ENCODE measurements at places on chromosomes 1 and 21.

- no peak for DNase-seq
Measured at GRCh38 chr21:40765811-40766210, 81.1 kb downstream of the DSCAM start.

DNA sequence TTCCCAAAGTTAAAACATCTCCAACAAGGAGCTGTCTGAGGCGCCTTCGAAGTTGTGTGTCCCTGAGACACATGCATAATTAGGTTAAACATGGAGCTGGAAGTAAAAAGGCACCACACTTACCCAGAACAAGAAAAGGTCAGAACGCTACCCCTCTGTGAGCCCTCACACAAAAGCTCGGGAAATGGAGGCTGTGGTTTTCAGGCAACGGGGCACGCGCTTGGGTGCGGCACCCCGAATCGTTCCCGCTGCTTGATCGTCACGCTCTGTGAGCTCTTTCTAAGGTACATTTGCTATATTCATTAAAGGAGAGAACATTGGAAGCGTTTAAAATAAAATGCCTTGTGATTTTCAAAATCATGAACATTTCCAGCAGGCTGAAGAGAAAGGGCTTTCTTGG, 12.5 kb downstream of the CAPN8 start:
- no peak for DNase-seq

DNA sequence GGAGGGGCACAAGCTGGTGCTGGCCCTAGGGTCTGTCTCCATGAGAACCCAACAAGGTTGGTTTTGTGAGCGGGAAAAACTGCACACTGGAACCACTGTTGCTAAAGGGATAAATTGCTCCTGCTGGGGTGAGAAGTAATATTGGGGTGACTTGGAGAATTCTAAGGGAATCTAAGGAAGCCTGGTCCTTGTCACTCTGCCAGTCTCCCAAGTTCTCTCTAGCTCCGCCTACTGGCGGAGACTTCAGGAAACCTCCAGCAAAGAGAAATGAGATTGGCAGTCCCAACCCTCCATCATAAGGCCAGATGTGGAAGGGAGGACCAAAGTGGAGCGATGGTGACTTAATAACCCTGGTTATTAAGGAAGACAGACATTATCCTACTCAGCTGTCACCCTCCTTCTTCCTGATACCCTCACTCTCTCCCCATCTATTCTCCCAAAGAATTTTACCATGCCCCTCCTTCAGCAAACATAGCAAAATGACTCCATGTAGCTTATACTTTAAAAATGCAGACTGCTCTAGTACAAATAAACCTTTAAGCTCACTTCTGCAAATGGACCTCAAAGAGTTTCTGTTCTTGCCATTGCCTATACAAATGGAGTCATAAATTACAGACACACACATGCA, 2.7 kb downstream of the LCE1F start:
- DNase-seq = no peak

DNA sequence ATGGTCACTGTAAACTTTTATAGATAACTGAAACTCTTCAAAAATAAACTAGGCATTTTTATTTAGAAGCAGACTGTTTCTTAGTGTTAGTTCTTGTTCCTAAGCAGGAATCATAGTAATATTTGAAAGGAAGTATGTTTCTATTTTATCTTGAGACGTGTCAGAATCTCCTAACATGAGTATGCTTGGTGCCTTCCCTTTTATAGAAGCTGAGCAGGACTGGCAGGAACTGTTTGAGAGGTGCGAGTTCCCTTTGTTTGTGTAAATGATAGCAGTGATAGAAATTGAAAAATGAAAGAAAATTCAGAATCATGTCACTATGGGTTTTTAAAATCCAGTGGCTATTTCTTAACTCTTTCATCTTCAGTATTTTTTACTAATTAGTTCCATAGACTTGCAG, 56.9 kb downstream of the LRRC8D start:
- DNase-seq = no peak

GRCh38 chr1:224626042-224626441, 9.9 kb downstream of the CNIH3 start:
- DNase-seq = no peak

DNA sequence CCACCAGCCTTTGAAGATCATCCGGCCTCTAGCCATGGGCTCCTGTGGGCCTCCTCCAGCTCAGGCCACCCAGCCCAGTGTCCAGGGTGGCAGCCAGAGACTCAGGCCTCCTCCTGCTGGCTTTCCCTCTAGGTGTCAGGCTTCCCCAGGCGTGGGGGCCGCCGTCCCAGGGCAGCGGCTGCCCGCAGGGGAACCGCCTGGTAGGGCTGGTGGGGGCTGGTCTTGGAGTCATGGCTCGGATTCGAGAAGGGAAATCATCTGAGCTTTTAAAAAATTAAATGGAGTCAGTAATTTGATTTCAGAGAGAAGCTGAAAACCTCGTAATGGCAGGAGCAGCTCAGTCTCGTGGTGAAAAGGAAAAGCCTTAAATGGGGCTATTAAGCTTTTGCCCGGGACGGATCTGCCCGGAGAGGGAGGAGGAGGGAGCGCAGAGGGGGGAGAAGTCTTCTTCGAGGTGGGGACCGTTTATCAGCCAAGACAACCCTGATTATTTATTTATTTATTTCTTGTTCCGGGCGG, 66.4 kb upstream of the TARDBP start:
- DNase-seq = no peak

GRCh38 chr21:36890086-36890485, 76.4 kb downstream of the HLCS start:
- no peak for DNase-seq

DNA sequence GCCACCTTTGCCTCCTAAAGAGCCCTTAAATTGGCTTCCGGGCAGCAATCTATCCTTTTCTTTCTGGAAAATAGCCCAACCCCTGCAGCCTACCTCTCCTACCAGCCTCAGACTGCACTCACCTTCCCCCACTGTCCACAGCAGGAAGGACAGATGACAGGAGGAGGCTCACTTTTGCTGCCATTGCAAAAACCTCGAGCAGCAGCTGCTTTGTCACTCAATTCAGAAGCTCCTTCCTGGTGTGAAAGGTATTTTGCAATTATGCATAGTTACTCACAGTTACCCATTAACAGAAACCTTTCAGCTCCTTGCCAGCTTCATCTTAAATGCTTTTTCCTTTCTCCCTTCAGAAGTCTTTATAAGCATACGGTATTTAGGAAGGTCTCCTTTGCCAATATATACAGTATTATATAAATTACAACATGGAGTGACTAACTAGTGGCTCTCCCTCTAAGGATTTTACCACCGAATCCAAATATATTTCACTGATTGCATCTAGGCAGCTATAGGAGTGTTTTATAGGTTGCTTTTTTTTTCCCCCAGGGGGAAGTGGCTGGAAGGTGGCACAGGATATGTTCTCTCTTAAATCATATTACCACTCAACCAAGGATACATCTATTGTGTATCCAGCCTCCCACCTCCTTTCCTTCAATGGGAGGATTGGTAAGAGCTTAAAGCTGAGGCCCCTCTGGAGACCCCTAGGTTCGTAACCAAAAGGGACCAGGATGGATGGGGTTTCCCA, 142.1 kb upstream of the IPO9 start:
- DNase-seq = no peak

GRCh38 chr1:166031932-166032571, 134.7 kb downstream of the FAM78B start:
- no peak for DNase-seq

DNA sequence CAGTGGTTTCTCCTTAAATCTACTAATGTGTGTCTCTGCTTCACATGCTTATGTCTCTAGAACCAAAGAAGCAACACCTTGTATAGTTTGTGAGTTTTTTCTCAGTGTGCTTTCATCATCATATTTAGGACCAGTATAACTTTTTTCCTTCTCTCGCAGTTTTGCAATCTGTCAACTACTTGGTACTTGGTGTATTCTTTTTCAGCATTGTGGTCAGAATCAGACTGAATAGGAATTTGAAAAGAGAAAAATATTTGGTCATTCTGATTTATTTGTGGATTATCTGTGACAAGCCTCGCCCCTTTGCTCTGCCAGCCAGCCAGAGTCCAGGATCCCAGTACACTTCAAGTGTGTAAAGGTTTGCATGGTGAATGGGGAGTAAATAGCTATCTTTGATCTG, 122.3 kb downstream of the C1orf21 start:
- DNase-seq = no peak

Measured in hypothalamus (tissue), 51 donors.